ENCODE measurements at places on chromosomes 1 and 21. TPM values are rescaled to one million over a fixed set of nuclear protein-coding genes. Genes with fewer than 3 reads are reported as not detected.
A peak's percentile ranks its signal among the peaks of the same experiment; 100 is the strongest.

The CD244 gene
- not detected for total RNA-seq

- DNase-seq: no peak
Observed at GRCh38 chr1:203378556-203379245, 27.8 kb upstream of the FMOD start.

DNA sequence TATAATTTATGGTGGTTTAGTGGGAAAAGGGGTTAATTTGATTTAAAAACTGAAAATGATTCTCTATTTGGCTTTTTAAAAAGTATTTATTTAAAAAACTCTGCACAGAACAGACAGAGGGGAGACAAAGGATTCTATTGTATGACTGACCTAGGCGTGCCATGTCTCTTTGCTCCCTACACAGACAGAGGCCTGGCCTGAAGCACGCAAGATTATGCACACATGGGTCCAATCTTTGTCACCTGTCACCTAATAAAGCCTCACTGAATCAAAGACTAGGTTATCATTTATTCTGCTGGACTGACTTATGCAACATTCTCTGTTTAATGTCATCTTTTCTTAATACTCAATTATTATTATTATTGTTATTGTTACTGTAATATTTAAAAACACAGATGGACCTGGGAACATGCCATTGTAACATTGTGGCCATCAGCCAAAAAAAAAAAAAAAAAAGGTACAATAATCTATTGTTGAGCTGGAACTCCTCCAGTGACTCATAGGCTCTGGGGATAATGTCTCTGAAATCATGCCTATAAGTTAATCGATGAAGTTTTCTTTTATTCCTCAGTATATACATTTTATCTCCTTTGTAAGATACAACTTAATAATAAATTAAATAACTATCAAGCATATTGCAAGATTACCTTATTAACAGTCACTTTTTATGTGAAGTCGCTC is 112.1 kb downstream of the RUNX1 start:
- no peak for DNase-seq

The OR2T11 gene
- total RNA-seq: not detected

The SMG7 gene
- total RNA-seq: 8.5 TPM

DNA sequence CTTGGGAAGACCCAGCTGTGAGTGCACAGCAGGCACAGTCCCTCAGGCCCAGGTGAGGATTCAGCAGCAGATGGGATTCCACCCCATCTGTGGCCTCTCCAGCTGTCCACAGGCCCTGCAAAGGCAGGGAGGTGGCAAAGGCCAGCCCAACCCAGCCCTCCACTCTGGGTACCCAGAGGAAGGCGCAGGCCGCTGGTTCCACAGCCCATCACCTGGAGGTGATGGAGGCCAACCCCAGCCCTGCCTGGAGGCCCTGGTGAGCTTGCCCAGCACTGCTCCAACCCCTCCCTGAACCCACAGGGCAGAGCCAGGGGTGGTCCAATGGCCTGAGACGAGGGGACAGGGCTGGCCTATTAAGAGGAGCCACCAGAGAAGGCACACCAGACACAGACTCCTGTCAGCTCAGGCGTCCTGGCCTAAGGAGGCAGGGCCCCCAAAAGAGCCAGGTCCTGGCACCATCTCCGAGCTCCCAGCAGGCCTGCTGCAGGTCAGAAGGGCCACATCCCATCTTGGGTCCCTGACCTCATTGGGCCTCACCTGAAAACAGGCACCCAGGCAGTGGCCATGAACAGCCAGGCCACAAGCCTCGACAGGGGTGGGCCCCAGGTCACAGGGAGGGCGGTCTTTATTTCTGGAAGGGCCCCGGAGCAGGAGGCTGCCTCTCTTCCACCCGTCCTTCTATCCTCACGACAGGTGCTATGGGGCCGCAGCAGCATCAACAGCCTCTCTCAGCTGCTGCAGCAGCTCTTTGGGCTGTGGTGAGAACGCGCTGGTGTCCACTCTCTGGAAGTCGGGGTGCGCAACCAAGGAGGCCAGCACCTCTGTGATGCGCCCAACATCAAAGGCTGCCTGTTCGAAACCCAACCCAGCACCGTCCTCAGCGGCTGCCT is 3.2 kb downstream of the JMJD4 start:
- no peak for DNase-seq

The BARHL2 gene
- not detected for total RNA-seq

The PTP4A2 gene
- 160 TPM for total RNA-seq

- DNase-seq: no peak
Observed at GRCh38 chr1:160187407-160187806, 3.0 kb upstream of the CASQ1 start.

GRCh38 chr1:121418369-121419049 is 233.7 kb downstream of the SRGAP2C start:
- DNase-seq: no peak

- DNase-seq: no peak
Observed at GRCh38 chr1:13627127-13627526, 43.5 kb downstream of the PDPN start.

GRCh38 chr1:170231662-170232061 is 85.9 kb downstream of the NTMT2 start:
- no peak for DNase-seq

The ILDR2 gene
- total RNA-seq: 2.3 TPM

- peak; percentile 74 for DNase-seq
Observed at GRCh38 chr1:24362982-24363614, 43.9 kb downstream of the GRHL3 start.

GRCh38 chr1:170073893-170074249 is 624 bp downstream of the KIFAP3 start:
- no peak for DNase-seq

DNA sequence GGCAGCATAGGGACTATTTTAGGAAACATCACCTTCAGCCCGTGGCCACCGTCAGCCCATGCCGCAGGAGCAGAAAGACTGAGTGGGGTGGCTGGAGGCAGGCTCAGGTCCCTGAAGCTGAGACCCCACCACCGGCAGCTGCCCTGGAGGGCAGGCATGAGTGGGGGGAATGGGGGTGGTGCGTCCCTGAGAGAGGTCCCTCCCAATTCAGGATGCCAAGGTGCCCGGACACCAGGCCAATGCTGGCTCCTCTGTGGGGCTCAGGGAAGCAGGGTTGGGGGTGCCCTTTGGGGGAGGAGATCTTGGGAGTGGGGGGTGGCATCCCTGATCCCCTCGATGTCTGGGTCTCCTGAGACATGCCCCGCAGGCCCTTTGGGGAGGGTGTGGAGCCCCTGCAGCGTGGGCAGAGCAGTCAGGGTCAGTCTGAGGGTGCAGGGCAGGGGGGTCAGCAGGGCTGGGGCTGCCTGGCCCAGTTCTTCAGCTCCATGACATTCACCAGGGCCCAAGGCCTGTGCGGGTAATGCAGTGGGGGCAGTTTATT is 998 bp upstream of the TTC34 start:
- no peak for DNase-seq

The COL16A1 gene
- 5.2 TPM for total RNA-seq

DNA sequence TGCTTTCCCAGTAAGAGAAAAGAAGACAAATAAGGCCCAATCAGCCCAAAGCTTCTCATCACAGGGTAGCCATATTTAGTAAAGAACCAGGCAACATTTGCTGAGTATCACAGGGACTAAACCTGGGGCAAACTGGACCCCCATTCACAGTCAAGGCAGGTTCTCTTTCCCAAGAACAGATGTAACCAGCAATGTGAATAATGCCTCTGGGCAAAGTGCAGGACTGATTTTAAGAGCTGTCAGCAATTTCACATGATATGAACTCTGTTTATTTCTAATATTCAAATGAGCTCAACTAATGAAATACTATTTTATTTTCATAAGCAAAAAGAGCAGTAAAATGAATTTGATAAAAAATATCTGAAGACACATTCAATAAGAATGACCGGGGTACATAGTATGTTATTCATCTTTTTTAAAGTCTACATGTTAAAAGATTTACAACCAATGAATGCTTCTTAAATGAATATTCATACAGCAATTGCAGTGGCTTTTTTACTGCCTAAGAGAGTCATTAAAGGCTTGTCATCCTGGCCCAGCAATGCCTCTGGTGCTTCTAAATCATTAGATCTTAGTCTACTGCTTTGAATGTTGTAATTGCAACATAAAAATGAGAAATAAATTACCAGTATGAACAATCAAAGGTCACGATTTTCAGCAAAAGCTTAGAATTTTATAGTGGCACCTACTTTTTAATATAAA is 308.8 kb downstream of the SMYD3 start:
- no peak for DNase-seq

The OR6K2 gene
- not detected for total RNA-seq

DNA sequence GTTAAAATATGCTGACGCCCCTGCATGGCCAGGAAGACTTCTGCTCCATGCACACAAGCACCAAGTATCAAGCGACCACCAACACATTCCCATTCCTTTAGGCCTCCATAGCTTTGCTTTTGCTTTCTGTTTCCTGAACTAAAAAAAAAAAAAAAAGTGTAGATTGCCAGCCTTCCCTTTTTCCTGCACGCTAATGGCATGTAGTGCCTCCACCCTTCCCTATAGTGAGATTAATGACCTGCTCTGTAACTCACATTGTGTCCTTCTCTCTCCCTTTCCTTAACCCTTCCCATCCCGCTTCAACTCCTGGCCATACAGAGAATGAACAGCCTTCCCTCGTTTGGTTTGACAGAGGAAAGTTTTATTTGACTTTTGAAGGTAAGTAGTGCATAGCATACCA is 57.1 kb upstream of the DYNLT5 start:
- DNase-seq: no peak

- DNase-seq: no peak
Observed at GRCh38 chr1:232968391-232968790, 18.0 kb downstream of the NTPCR start.

The CELA3B gene
- not detected for total RNA-seq

The GREM2 gene
- total RNA-seq: not detected

GRCh38 chr1:164587617-164588501 is 28.9 kb downstream of the PBX1 start:
- DNase-seq: no peak

DNA sequence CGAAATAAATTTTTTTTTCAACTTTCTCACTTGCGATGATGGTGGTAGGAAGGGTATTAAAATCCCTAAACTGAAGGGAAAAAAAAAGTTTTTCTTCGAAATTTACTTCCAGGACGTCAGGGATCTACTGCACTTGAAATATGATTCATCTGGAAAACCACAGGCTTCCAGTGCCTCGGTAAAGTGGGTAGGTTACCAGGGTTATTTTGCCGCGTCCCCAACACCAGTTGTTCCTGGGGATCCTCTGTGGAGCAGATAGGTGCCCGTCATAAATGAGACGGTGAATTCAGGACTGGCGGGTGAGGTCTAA is 773 bp downstream of the RABIF start:
- peak; percentile 7 for DNase-seq

The GNG4 gene
- total RNA-seq: 0.43 TPM

The KRTAP25-1 gene
- not detected for total RNA-seq

The MEF2D gene
- 10.7 TPM for total RNA-seq

DNA sequence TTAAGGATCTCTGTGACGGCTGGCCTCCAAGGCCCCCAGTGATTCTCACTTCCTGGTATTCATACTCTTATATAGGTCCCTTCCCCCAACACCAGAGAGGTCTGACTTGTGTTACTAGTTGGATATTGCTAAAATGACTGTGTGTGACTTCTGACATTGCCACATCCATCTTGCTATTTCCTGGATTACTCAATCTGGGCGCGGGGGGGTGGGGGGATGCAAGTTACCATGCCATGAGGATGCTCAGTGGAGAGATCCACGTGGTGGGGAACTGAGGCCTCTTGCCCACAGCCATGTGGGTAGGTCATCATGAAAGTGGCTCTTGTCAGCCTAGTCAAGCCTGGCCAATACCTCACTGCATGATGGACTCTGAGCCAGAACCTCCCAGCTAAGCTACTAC is 117.0 kb downstream of the UBE2U start:
- no peak for DNase-seq

The UTS2 gene
- total RNA-seq: not detected

The PCSK9 gene
- 1.1 TPM for total RNA-seq

DNA sequence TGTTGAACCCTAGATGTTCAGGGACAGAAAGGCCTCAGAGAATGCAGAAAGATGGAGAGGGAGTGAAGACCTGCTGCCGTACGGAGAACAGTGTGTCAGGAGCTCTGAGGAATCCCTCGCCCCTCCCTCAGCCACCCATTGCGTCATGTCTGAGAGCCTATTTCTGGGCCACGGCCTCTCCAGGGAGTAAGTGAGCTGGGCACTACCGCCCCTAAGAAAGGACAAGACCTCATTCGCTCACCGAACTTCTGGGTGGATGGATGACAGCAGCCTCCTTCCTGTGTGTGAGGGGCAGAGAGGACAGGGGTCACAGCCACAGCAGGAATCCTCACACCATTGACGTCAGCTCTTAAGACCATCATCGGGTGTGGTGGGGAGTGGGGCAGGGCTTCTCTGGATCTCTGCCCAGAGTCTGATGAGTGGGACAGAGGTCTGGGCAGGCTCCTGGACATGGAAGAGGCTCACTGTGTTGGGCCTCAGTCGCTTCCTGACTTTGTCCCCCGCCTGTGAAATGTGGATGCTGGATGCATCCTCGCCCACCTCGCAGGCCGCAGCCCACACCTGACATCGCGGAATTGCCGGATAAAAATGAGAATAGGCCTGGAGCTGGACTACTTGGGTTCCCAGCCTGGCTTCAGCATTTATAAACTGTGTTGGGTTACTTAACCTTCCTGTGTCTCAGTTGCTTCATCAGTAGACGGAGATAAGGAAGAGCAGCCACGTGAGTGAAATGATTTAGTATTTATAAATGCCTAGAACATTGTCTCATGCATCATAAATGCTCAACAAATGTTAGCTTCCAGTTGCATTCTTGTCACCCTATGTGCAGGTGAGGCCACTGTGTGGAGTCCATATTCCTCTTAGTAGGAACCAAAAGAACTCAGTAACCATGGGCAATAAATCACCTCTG is 238.6 kb downstream of the TRABD2B start:
- DNase-seq: no peak

- no peak for DNase-seq
Observed at GRCh38 chr1:33151116-33151515, 30.7 kb downstream of the TRIM62 start.

DNA sequence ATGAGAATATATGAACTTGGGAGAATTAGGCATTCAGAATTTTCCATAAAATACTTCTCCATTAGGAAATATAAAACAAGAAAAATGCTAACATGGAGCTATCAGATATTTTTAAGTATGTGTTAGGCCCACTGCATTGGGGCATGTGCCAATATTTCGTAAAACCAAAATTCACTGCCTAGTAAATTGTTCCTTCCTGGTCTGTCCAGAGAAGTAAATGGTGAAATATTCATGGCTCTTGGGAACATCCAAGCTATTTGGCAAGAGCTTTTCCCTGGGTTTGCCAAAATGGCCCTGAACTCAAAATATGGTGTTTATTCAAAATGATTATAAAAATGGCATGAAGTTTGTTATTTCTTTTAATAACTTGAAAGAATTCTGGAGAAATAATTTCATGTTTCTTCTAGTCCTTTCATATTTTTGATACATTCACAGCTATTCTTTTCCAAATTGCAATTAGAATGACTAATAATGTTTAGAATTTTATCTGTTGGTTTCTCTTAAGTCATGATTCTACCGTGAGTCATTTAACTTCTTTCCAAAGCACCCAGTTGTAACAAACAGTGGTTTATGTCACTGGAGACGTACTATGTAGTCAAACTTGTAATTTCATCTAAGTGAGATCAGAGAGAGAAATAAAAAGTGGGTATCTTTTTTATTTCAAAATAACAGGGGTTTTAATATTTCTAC is 25.7 kb upstream of the SLC19A2 start:
- peak; percentile 63 for DNase-seq

Measured in epithelial cell of proximal tubule (primary cell).